ENCODE measurements at places on chromosomes 4 and X.

GRCh38 chr4:154741922-154742850 lies 1.6 kb upstream of the LRAT start:
- DNase-seq: no peak

GRCh38 chrX:120264341-120264740 lies 13.7 kb downstream of the ZBTB33 start:
- DNase-seq: no peak

- no peak for DNase-seq
Measured at GRCh38 chr4:94689155-94689860, 68.4 kb upstream of the BMPR1B start.

- no peak for DNase-seq
Measured at GRCh38 chrX:22351966-22352365, 79.3 kb downstream of the CBLL2 start.

DNA sequence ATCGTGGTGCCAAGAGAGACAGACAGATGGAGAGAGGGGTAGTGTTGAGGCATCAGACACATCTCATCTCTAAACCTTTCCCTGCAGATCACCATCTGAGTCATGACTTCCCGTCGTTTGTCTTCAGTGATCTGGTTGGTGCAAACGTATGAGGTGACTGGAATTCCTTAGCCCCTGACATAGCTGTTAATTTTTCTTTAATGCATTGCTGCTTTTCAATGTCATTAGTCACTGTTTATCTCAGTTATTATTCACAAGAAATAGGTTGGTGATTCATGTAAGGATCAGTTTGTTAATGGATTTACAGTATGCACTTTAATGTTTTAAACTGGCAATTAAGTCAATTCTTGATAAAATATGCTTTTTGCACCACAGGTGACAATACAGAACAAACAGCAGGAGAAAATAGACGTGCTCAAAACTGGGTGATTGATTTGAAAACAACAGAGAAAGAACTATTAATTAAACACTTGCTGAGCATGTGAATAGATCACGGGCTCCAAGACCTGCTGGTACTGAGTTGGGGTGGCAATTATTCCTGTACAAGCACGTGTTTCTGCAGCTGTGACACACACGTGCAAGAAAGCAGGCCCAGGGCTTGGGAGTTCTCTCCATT lies 1.3 kb upstream of the TMEM154 start:
- no peak for DNase-seq

DNA sequence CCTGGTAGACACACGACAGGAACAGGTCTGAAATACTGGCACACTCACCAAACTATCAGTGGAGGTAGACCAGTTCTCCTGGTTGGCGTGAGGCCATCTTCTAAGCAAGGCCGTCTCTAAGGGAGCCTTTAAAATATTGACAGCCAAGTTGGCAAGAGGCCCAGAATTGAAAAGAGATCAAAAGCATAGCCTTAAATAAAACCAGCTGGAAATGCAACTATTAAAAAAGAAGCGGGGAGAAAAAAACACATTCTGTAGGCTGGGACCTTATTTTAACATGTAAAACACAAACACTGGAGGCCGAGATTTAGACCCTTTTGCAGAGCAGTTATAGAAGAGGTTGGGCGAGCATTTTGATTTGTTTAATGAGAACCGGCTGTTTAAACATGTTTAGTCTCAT lies 233.0 kb upstream of the CLNK start:
- DNase-seq: peak; percentile 19

GRCh38 chr4:6381571-6382123 lies 90.8 kb downstream of the PPP2R2C start:
- DNase-seq: no peak

DNA sequence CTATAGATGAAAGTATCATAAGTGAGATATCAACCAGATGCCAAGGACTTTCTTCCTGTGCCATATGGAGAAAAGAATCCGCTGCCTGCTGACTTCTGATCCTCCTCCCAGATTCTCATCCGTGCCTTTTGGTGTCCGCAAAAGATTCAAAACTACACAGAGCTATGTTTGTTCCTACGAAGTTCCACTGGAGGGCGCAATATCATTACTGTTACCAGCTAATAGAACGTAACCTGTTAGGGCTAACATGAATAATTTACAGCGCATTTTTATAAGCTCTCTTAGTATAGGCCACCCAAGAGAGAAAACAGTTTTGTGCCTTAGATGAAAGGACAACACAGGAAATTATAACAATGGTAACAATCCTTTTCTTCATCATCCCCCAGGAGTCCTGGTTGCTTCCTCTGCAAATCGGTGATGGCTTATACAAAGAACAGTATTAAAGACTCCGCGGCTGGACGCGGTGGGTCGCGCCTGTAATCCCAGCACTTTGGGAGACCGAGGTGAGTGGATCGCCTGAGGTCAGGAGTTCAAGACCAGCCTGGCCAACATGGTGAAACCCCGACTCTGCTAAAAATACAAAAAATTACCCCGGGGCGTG lies 22.8 kb upstream of the CENPVL3 start:
- DNase-seq: peak; percentile 47

DNA sequence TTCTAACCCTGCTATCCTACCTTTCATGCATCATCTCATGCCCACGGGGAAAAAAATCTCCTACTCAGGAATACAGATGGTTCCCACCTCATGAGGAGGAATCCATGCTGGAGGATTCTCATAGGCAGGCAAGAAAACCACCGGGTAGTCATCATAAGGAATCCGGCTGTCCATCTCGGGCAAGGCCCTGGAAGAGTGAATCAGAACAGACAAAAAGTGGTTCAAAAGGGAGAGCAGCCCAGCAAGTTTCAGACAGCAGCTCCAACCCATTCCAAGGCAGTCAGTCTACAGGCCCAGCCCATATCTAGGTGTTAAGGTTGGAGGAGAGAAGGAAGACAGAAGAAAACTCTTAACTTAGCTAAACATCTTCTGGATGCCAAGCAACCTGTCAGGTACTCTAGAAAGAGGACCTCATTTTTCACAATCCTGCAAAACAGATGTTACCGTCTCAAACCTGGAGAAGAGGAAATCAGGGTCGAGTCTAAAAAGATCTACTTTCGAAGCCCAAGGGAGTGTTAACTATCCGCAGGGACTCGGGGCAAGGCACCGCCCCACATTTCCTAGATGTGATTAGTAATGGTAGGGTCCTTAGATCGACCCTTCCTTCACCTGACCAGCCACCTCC lies 447 bp downstream of the PDZD11 start:
- DNase-seq: no peak

DNA sequence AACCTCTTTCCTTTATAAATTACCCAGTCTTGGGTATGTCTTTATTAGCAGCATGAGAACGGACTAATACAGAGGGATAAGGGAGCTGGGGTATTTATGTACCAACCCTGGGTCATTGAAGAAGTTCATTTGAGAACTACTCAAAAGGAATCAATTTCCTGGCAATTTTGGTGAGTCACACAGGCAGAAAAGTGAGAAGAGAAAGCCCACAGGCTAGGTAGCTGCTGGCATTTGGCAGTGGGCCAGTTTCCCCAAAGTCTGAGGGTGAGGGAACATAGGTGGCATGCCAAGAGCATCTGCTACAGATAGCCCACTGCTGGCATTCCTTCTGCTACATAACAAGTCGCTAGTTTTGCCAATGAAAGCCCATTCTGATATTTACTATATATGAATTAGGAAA lies 411.2 kb downstream of the MID1IP1 start:
- DNase-seq: no peak

DNA sequence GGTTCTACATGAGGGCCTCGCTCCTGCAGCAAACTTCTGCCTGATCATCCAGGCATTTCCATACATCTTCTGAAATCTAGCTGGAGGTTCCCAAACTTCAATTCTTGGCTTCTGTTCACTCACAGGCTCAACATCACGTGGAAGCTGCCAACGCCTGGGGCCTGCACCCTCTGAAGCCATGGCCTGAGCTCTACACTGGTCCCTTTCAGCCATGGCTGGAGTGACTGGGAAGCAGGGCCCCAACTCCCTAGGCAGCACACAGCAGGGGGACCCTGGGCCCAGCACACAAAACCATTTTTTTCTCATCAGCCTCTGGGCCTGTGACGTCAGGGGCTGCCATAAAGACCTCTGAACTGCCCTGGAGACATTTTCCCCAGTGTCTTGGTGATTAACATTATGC lies 542.7 kb downstream of the TLL1 start:
- no peak for DNase-seq

DNA sequence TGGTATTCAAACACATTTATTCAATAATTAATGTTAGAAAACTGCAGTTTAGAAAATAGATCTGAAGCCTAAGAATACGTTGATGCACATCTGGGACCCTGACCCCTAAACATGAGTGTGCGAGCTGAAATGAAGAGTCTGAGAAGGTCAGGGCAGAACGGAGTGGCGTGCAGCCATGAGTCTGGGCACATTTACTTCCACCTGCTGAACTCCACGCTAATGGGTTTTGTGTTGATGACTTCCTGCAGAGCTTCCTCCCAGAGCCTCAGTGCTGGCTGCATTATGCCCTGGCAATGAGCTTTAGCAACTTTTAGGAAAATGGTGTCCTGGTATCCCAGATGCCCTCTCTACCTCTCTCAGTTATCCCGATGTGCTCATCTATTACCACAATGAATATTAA lies 53.1 kb downstream of the FAM114A1 start:
- no peak for DNase-seq

DNA sequence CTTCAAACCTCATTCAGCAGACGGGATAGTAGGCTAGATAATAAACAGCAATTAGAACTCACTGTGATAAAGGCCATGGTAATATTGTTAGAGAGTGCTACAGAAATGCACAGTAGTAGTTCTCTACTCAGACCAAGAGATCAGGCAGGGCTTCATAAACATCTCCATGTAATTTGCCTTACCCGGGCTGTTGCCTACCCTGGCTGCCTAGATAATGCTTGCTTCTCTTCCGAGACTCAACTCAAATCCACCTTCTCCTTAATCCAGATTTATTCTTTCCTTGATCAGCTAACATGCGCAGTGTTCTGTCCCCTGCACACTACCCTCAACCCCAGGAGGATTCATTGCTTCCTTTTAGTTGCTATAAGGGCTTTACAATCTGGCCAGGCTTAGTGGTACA lies 21.8 kb downstream of the ANK2 start:
- DNase-seq: no peak

GRCh38 chr4:72374159-72374558 lies 194.9 kb downstream of the ADAMTS3 start:
- DNase-seq: no peak

GRCh38 chr4:165464813-165465381 lies 86.1 kb downstream of the CPE start:
- peak; percentile 35 for DNase-seq

DNA sequence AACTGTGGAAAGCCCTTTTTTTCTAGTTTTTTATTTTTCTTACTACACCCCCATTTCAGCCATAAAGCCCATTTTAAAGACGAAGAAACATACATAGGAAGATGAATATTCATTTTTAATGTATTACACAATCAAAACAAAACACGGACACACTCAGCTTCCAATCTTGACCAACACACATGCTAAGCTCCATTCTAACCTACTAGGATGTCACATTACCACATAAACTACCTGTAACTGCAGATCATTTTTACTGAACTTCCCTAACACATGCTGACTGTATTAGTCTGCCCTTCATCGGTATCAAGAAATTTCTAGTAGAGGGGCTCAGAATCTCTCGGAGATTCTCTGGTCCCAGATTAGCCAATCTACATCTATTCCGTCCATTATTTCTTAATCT lies 1.8 kb downstream of the CCNI start:
- no peak for DNase-seq

DNA sequence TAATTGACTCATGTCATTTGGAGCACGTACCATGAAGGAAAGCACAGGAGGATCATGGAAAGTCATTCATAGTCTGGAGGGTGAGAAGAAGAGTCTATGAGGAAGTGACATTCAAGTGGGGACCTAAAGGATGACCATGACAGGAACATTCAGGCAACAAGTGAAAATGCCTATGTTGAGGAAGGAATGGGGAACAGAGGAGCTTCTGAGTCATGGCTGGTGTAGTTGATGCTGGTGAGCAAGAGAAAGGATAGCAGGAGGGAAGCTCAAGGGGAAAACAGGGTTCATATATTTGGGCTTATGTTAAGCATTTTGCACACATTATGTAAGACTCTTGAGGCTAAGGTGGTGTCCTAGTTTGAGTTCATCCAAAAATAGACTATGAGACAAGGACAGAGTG lies 318.6 kb downstream of the HNRNPD start:
- DNase-seq: no peak

DNA sequence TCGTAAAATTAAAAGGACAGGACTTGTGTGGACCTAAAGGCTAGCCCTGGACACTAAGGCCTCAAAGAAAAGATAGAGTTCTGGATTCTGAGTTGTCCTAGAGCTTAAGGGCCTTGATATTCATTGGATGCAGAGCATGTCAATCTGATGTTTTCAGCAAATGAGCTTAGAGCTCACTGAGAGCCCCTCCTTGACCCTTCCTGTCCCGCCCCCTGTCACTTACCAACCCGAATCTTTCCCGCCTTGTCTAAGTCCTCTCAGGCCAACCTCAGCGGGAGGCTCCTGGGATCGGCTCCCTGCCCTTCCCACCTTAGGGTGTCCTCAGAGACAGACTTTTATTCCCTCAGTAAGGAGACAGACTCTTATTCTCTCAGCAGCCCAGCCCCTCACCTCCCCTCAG lies at the start of gene CT47C1:
CT47C1 (plus strand) TSS at position 250 of the 400 bp plus-strand sequence. CDS start 233 bp downstream, outside the sequence.
- DNase-seq: no peak

GRCh38 chrX:139201924-139202323 lies 328.6 kb upstream of the F9 start:
- DNase-seq: no peak

DNA sequence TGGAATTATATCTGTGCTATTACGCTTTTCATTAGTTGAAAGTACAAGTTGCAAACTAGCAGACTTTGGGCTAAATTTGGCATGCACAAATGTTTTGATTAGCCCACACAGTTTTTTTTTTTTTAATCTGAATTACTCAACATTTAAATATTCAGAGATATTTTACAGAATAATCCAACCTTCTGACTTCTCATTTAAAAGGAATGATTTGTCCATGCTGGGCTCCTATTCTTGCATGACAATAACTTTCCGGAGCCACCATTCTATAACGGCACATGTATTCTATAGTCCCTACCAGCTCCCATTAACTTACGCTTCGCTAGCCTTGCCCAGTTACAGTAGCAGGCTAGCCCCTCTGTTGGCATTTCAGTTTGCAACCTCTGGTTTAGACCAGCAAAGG lies 219.3 kb upstream of the FTHL17 start:
- DNase-seq: no peak

DNA sequence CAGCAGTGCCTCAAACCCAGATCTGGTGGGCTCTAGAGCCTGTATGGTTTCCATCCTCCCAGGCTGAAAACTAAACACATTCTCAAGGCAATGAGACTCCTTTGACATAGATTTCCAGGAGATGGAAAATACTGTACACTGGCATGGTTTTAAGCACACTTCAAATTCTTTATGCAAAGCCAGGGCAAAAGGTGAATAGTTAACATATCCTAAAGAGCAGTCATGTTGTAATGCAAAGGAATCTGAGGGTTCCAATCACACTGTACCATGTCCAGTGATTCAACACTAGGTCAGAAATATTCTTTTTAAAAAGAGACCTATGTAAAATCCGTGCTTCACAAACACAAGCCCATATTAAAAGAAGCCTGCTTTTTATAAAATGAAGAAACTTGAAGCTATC lies 195.3 kb downstream of the QDPR start:
- no peak for DNase-seq

- no peak for DNase-seq
Measured at GRCh38 chr4:36178484-36178883, 65.8 kb downstream of the ARAP2 start.

All from NCI-H1436 (cell line).